NCI-H774 (cell line): ENCODE measurements at places on chromosomes 11 and 22.

- DNase-seq = no peak
Measured at GRCh38 chr11:20634044-20634443, 34.6 kb downstream of the SLC6A5 start.

DNA sequence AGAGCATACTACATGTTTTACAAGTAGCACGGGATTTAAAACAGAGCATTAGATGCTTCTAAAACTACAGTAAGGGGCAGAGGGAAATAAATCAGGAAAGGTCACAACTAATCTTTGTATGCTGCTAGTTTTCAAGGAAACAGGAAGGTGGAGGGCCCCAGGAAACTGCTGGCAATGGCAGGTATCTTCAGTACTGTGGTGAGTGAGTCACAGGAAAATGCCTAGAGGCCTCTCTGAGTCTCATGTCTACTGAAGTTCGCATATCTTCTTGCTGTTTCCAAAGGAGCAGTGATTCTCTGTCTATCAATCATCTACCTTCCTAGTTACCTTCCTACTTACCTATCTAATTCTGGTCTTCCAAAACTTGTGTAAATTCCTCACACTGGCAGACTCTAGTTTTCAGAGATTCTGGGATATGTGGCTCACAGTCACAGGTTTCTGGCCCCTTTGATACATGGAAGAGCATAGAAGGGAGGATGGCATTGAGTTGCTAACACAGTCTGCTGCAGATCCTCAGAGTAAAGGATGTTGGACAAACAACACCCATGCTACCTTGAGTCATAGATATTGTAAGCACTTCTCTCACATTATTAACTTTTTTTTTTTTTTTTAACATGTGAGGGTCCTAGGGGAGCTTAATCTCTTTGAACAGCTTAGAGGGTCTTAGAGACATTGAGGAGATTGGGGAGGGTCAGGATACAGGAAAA is 58.8 kb upstream of the SYN3 start:
- no peak for DNase-seq

GRCh38 chr11:8959546-8960166 is 4.6 kb downstream of the TMEM9B start:
- peak; percentile 7 for DNase-seq

- no peak for DNase-seq
Measured at GRCh38 chr22:49422701-49423100, 405.0 kb downstream of the BRD1 start.

DNA sequence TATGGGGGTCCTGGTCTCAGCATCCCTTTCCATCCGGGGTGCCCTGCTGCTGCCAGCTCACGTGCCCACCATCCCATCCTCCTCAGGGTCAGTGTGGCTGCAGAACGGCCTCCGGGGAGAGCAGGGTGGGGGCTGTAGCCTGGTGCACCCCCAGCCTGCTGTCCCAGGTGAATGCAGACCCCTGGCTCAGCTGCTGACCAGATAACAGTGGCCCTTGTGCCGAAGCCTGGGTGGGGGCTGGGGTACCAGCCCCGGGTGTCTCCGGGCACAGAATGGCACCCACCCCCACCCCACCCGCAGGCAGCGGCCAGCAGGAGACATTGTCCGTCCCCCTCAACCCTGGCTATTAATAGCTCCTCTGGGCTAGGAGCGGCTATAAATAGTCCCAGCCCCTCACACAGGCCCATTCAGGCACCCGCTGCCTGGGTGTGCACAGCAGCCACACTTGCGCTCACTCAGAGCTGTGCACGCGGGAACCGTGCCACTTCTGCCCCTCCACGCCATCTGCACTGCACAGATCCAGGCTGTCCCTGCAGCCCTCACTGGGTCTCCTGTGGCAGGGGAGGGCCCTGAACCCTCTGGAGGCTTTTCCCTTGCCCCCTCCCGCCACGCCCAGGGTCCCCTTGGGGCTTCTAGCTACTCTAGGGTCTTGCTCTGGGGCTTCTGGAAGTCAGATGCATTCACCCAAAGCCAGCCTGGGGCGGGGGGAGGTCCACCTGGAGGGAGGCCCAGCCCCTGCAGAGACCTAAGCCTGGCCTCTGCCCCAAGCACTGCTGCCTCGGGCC is 18.7 kb downstream of the CRELD2 start:
- DNase-seq = no peak

DNA sequence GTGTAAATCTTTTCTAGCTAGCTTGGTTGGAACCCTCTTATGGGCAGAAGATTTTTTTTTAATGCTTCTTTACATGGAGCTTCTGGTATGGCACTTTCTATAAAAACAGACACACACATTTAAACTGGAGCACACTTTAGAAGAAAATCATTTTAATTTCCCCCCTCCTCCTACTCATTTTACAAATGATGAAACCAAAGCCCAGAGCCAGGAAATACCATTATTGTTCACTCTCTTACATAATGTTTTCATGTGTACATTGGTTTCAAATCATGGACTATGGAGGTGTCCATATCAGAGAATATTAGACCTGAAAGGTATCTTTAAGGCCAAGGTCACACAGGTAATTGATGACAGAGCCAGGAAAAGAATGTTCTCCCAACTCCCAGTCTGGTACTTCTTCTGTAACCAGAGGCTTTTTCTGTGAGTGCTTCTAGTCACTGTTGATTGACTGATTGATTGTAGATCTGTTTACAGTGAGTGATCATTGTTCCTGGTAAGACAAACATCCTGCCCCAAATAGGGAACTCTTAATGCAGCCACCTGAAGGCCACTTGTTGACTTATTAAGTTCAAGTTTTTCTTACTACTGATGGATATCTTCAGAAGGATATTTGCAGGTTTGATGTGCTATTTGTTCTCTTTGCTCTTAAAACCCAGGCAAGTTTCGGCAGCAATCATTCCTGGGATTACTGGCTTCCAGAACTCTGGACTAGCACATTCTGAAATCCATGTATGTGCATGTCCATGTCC is 26.8 kb upstream of the ME3 start:
- DNase-seq = no peak

GRCh38 chr11:118295199-118295598 is 9.3 kb upstream of the CD3E start:
- no peak for DNase-seq

GRCh38 chr11:34585735-34586487 is 35.0 kb upstream of the EHF start:
- peak; percentile 64 for DNase-seq

- DNase-seq = no peak
Measured at GRCh38 chr11:105260976-105261375, 121.4 kb upstream of the CARD18 start.

GRCh38 chr11:107102692-107103477 is 84.6 kb upstream of the GUCY1A2 start:
- no peak for DNase-seq

DNA sequence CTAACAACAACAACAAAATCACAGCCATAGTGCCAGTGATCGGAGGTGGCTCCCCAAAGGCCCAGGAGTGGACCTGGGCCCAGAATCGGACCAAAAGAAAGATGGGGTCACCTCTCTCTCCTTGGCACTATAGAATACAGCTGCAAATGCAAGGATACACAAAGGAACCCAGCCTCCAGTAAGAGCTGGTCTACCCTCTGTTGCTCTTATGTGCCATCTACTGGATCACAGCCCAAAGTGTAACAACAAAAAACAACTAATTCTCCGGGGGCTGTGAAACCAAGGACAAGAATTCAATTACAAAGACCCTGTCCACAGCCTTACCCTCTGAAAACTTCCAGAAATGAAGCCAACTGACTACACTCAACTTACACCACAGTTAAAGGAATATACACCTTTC is 21.6 kb downstream of the OR8G5 start:
- DNase-seq = peak; percentile 13

DNA sequence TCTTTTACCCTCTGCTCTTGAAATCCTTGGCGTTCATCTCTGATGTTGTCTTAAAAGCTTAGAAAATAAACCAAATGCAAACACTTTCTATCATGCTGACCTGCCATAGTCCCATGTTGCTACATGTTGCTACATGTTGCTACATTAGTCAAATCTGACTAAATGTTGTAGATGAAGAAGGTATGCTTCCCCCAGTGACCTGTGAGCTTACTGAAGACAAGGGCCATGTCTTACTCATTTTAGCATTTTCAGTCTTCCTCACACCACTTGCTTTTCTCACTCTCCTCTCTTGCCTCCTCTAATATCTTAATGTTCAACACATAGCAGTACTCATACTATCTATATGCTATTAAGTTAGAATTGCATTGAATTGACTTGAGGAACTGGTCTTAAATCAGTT is 346.4 kb upstream of the MTNR1B start:
- DNase-seq = no peak

GRCh38 chr11:8867931-8868631 is 42.9 kb upstream of the AKIP1 start:
- no peak for DNase-seq

GRCh38 chr22:50243685-50244419 is 971 bp downstream of the TUBGCP6 start:
- DNase-seq = no peak

- no peak for DNase-seq
Measured at GRCh38 chr22:28627791-28628190, 51.8 kb downstream of the TTC28 start.

DNA sequence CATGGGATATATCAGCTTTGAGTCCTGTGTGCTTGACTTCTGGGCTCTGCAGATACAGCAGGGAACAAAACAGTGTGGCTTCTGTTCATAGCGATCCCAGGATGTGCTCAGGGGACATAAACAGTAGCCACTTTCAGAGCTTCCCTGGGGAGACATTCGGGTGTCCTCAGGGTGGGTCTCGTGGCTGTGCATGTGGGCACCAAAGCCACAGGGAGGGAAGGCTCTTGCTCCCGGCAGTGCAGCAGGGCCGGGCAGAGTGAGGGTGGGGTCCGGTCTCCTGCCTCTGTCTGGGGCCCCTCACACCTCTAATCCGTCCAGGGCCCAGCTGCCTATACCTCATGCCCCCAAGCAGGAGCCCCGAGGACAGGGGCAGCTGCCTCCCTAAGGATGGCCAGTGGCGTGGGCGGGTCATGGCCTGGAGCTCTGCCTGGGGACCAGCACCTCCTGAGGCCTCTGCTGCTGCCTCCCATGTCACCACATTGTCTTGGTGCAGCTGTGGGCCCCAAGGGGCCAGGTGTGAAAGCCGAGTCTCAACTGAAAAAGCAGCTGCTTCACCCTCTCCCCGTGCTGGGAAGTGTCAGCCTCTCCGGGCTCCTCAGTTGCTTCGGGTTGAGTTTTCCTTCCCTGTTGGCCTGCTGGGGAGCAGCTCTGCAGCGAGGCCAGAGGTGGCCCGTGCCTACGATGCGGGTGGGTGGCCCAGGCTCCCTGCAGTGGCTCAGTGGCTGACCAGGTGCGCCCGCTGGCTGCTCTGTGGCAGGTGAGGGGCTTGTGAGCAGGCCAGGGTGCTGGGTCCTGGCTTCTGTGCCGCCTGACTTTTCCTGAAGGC is 3.8 kb downstream of the TPCN2 start:
- DNase-seq = no peak

GRCh38 chr11:11961399-11962028 is 46.9 kb downstream of the DKK3 start:
- DNase-seq = no peak

DNA sequence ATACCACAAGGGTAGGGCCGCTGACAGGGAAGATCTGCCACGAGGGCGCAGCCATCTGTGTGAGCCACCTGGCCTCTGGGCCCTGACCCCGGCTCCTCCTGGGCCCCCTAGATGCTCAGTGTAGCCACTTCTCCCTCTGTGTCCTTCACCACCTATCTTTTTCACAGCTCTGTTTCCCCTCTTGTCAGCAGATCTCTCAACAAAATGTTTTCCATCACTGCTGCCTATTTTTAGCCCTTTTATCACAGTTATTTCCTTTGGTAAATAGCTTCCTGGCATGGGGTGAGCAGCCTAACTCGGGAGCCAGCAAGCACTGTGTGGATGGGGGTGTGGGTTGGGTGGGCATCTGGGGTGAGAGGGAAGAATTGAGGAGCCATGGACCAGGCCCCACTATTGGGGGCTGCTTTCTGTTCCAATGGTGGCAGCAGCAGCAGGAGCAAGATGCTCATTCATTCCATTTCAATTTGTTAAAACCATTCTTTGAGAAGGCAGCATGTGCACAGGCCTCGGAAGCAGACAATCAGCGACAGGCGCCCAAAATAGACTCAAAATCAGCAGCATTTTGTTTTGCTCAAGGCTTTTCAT is 135.2 kb upstream of the NAV2 start:
- DNase-seq = no peak

DNA sequence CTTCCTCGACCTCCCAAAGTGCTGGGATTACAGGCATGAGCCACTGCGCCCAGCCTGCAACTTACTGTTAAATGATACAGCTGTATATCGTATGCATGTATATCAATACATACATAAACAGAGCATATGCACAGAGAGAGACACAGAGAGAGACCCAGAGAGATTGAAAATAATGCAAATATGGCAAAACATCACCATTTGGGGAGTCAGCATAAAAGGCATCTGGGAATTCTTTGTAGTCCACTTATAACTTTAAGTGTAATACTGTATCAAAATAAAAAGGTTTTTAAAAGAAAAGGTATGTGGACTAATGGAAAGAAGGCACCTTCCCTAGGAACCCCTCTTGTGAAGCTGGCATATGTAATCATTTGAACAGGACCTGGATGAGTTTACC is 21.8 kb downstream of the ALX4 start:
- no peak for DNase-seq

GRCh38 chr22:48621085-48621484 is 1206.6 kb downstream of the BRD1 start:
- no peak for DNase-seq

GRCh38 chr11:124605719-124606118 is 5.5 kb upstream of the PANX3 start:
- DNase-seq = no peak

GRCh38 chr11:2826679-2827056 is 58.9 kb downstream of the CDKN1C start:
- DNase-seq = no peak

GRCh38 chr22:45271667-45272201 is 13.0 kb upstream of the UPK3A start:
- no peak for DNase-seq

- DNase-seq = no peak
Measured at GRCh38 chr22:25069758-25070481, 117.4 kb downstream of the KIAA1671 start.

DNA sequence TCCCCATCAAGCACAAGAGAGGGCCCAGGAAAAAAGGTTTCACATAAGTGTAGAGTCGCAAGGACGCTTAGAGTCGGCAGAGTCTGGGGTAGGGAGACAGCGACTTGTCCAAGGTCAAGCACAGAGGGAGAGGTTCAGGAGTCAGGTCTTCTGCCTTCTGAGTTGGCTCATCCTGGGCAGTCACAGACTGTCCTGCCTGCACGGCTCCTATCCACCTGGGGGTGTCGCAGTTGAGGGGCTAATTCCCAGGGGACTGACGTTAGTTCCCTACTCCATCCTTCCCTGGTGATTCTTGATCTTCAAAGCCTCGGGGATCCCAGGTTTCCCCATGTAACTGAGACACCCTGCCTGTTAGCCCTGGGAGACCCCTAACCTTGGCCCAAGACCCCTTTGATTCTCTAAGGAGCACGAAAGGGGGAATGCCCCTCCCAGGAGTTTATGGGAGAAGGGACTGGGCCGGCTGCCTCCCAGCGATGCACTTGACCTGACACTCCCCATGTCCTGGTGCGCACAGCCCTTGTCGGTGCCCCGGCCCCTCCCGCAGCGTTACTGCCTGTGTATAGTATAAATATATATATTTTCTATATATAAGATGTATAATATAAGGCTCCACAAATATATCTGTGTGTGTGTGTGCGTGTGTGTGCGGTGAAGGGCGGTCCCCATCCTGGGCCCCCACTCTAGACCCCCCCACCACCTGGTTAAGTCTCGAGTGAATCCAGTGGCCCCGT is 14.7 kb upstream of the TAB1 start:
- no peak for DNase-seq
